ENCODE measurements at places on chromosomes 5 and 9.

DNA sequence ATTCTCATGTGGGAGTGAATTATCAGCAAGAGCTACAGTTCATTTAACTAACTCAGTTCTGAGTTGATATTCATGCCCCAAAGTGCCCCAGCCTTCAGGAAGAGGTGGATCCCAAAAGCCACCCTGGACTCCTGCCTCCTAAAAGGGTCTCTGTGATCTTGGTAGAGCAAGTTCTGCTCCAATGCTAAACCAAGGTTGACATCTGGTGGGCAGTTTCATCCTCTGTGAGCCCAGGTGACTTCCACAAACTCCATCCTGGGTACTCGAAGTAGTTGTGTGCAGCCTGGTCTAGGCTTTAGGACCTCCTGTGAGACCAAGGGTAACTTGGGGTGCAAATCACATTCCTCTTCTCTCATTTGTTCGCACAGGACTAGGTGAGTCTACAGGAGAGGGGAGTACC is 816.8 kb downstream of the MTRR start:
- DNase-seq = peak; percentile 4

DNA sequence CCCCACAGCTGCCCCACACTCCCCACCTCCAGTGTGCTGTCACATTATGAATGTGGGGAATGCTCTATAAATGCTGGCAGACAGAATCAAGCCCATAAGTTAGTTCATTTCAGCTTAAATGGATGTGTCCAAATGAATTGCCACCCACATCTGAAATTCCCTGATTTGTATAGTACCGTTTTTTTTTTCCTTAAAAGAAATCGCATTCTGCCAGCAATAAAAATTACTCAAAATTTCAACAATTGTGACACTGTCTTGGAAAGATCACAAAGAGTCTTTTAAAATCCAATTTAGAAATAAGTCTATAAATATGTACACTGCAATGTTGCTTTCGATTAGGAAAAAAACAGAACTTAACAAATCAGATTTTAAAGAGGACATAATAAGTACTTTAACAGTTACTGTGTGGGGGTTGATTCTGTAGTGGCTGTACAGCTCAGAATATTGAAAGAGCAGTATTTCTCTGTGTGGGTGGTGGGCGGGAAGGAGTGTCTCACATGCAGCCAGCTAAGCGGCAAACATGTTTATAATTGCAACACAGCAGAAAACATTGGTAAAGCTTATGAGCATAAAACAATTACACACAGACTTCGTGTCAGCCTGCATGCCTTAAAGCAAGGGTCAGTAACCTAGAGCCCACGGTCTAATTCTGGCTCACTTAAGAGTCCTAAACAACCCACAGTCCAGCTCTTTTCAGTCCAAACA is 24.9 kb upstream of the CSNK1G3 start:
- DNase-seq = no peak

DNA sequence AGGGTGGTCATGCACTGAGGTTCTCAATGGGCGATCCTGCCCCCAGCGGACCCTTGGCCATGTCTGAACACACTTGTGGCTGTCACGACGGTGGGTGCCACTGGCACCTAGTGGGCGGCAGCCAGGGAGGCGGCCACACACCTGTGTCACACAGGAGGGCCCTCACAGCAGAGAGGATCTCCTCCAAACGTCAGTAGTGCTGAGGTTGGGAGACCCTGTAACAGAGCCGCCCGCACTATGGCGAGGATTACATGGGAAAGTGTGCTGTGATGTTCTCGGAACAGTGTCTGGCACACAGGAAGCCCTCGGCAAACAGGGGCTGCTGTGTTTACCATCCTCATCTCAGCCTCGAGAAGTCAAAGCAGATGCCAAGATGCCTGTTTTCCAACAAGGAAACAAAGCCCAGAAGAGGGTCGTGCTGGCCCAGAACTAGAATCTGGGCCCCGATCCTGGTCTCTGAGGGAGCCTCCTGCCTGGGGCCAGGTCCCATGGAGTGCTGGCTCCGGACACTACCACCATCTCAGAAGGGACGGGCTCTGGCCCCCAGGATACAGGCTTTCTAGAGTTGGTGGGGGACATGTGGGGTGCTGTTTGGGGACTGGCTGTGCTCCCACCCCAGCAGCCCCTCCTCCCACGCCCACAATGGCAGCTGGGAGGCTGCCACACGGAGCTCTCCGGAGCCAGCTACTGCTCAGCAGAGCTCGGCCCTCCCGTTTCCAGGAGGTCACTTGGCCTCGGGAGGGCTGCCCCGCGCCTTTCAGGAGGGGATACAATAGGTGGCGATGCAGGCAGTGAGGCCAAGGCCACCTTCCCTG is 48.2 kb downstream of the DBH start:
- DNase-seq = no peak

DNA sequence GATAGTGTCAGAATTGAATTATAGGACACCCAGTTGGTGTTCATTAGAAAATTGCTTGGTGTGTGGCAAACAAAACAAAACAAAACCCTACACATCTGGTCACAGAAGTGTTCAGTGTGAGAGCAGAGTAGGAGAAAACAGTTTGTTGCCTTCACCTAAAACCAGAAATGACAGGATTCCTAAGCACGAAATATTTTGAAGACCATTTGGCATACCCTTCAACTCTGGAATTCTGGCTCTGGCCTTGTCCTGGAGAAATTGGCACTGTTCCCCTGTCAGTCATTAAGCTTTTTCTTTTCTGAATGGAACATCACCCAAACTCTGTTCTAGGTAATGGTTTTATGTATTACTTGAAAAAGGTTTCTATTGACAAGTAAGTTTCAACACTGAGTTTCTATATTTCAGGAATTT is 110.2 kb upstream of the PCA3 start:
- DNase-seq = peak; percentile 62

DNA sequence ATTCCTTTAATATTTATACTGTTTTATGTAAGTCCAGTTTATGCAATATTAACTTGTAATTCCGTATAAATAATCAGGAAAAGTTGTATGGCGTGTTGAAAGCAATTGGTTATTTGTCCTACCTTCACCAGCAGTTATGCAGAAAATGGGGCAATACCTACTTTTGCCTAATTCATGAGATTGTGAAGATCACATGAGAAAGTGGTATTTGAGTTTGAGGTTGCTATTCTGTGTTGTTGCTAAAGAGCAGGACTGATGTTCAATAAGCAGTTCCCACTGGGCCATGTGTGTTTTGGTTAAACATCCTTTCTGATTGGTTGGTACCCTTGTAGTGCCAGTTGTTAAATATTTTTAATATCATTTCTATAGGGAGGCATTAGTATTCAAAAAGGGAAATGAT is 3.2 kb downstream of the TGFBR1 start:
- DNase-seq = no peak

GRCh38 chr9:131817627-131818026 is 77.8 kb upstream of the RAPGEF1 start:
- DNase-seq = no peak

All from fibroblast of the aortic adventitia (primary cell).